ENCODE measurements at places on chromosomes 4 and X.
A peak's percentile ranks its signal among the peaks of the same experiment; 100 is the strongest.

DNA sequence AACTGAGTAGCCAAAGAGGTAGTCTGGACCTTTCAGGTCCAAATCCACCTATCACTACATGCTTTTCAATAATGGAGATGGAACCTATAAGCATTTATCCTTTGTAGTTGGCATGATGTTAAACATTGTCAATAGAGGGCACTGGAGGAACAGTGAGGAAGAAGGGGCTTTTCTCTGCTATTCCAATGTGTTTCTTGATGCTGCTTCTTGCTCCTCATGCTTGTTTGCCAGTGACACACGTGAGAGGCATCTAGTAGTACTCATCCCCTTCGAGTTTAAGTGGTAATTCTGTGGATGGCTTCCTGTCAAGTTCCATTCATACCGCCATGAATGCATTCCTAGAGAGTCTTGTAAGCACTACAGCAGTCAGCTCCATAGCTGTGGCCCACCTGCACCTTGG, 84.0 kb downstream of the NAA11 start:
- peak; percentile 20 for DNase-seq

- DNase-seq = peak; percentile 18
Observed at GRCh38 chr4:41257257-41257901, 651 bp downstream of the UCHL1 start.

DNA sequence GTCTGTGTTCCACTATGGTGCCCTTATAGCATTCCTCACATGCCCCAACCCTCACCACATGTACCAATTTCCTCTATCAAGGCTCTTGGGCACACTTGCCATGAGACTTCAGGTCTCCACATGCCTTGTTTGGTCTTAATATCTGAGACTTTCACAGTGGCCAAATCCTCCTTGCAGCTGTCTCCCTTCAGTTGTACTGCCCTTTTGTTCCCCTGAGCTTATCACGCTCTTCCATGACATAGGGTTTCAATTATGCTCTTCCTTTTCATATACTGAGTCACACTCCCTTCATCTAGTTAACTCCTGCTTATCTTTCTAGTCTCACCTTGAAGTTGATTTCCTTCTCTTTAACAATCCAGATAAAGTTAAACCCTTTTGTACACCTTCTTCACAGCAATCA, 212.9 kb downstream of the PDHA2 start:
- no peak for DNase-seq

GRCh38 chr4:52199574-52200338, 148.7 kb downstream of the SPATA18 start:
- no peak for DNase-seq

DNA sequence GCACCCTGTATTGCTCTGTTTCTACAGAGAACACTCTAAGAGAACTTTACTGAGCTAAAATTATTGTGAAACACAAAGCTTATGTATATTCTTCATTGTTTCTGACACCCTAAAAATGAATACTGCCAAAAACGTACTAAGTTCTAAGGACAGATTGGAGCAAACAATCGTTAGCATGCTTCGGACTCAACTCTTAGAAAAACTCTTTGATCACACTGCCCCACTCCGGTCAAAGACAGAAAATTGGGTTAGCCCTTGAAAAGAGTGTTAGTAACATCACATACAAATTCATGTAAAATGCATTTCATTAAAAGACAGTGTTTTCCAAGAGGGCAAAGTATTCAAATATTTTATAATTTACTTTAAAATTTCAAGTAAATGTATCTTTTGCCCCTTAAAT, 177.4 kb downstream of the DCHS2 start:
- DNase-seq = no peak

All from iPS DF 6.9 (cell line).